ENCODE measurements at places on chromosomes 1 and 21.
A peak's percentile ranks its signal among the peaks of the same experiment; 100 is the strongest.

- DNase-seq, result peak; percentile 83
Observed at GRCh38 chr1:92858564-92859399, 26.9 kb downstream of the RPL5 start.

- DNase-seq, result no peak
Observed at GRCh38 chr1:17091252-17091651, 28.0 kb downstream of the PADI2 start.

DNA sequence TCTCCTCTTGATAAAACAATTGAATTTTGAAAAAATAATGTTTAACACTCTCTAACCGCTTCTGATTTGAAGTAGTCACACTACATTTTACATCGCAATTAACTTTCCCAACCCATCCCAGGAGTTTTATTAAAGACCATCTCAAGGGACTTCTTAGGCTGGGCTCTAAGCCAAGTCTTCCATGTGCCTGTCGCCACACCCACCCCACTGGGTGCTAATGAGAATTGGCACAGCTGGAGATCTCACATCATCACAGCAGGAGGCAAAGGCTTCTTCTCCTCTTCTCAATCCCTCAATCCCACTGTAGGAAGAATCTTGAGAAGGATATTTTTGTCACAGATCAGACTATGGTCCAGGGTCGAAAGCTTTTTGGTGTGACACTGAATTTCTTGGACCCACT is 328.9 kb downstream of the NUF2 start:
- no peak for DNase-seq

GRCh38 chr1:209051570-209051969 is 531.9 kb upstream of the CAMK1G start:
- no peak for DNase-seq

DNA sequence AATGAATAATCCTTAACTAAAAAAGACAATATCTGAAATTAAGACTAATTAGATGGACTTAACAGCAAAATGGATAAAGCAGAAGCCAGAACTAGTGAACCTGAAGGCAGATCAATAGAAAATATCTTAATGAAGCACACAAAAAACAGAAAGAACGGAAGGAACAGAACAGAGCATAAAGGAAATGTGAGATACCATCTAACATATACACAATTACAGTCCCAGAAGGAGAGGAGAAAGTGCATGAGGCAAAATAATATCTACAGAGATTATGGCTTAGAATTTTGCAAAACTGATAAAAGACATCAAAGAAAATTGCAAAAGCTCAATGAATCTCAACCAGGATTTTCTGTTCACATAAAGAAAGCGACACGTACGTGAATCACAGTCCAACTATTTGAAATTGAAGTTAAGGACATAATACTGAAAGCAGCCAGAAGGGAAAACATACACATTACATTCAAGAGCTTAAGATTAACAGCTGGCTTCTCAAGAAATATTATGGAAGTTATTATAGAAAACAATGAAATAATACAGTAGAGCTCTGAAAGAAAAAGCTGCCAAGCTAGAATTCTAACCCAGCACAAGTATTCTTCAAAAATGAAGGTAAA is 182.0 kb downstream of the CDC42BPA start:
- DNase-seq, result no peak

- DNase-seq, result no peak
Observed at GRCh38 chr1:90959352-90960206, 62.3 kb downstream of the ZNF644 start.

DNA sequence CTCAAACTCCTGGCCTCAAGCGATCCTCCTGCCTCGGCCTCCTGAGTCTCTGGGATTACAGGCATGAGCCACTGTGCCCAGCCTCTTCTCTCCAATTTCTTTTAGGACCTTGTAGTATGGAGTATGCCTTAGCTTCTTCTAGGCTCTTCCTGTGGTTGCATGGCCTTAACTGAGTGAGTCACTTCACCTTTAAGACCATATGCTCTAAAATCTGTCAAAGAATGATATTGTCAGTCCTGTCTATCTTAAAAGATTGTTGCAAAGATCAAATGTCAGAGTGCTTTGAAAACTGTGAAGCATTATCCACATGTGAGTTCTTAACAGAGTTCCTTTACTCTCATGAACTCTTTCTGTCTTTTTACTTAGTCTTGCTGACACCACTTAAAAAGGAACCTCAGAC is 37.2 kb downstream of the ATP2B4 start:
- DNase-seq, result no peak

DNA sequence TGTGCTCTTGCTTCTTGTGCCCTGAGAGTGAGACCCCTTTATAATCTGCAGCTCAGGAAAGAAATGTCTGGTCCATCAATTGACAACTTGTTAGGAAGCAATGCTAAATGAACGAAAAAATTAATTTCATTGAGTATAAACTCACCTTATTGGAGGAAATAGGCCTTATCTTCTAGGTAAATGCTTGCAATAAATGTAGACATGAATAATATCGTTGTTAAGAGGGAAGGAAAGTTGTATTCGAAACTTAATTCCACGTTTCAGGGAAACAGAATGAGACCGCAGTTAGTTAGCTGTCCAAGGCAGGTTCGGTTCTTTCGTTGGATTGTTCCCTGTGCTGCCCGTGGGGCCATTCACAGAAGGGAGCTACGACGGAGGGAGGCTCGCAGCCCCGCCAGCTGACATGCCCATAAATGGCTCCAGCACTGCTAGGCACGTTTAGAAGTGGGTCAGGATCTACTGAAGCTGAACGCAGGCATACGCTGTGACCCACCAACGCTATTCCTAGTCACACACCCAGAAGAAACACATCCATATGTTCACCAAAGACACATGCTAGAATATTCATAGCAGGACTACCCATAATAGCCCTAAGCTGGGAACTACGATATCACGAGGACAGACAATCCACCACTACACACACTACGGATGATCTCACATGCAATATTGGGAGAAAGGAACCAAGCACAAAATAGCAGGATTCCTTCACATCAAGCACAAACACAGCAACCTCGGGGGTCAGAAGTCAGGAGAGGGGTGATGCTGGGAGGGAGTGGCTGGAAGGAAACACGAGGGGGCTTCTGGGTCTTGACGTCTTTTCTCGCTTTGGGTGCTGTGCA is 56.2 kb upstream of the LBR start:
- DNase-seq, result no peak
